ENCODE measurements at places on chromosomes 3 and 15. TPM values are rescaled to one million over a fixed set of nuclear protein-coding genes. Genes with fewer than 3 reads are reported as not detected.

Gene ZNF774
- total RNA-seq = 2.1 TPM

DNA sequence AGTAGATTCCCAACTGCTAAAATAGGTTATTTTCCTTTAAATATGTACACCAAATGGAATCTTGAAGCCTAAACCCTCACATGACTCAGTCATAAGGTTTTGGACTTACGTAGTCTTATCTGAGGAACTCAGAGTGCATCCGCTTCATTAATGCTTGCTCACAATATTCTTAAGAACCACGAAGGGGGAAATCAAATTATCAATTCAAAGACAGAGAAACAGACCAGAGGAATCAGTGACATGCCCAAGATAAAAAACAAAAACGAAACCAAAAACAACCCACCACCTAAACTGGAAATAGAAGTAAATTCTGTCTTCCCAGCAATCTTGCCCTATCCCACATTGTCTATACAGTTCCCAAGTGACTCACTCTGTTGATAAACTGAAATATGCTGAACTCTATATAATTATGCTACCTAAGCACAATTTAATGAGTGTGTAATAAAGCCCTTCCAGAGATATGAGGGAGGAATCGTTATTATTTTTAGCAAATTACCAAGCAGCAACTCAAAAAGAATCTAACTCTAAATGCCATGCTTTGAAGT, 135.4 kb upstream of the CBLB start:
- no peak overlapping the region for H3K4me3 ChIP-seq
- no peak overlapping the region for H3K27ac ChIP-seq
- no peak for DNase-seq
- peaks cover 26% of the 10 kb centered on the region for H3K4me1 ChIP-seq
- H3K36me3 ChIP-seq = peaks cover 16% of the 10 kb centered on the region
- no peaks in the 10 kb centered on the region for H3K27me3 ChIP-seq

- no peaks in the 10 kb centered on the region for H3K27me3 ChIP-seq
- H3K4me1 ChIP-seq = peaks cover 73% of the 10 kb centered on the region
- H3K4me3 ChIP-seq = no peak overlapping the region
- peaks cover 45% of the 10 kb centered on the region for H3K36me3 ChIP-seq
- DNase-seq = no peak
Observed at GRCh38 chr3:141410408-141410807, 42.1 kb downstream of the ZBTB38 start.

- peaks cover 6% of the 10 kb centered on the region for H3K27me3 ChIP-seq
- no peaks in the 10 kb centered on the region for H3K36me3 ChIP-seq
- no peak overlapping the region for H3K27ac ChIP-seq
- no peaks in the 10 kb centered on the region for H3K4me1 ChIP-seq
- DNase-seq = no peak
- no peak overlapping the region for H3K4me3 ChIP-seq
Observed at GRCh38 chr3:149990423-149990948, 19.8 kb upstream of the PFN2 start.

DNA sequence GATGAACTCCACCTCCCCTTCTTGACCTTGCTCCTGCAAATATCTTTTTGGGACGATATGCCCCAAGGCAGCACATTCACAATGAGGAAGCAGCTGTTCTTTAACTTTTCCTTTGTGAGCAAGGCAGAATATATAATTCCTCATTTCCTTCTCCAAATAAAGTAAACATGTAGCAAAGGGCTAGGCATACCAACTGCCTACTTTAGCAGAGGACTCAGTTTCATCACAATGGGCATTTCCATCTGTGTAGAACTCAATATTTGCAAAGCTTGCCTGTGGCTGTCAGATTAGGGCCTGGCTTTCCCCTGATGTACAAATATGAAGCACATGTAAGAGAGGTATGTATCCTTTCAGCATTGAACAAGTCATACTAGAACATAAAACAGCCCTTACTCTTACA, 366.9 kb downstream of the RSL24D1 start:
- H3K27ac ChIP-seq = no peak overlapping the region
- no peaks in the 10 kb centered on the region for H3K36me3 ChIP-seq
- no peak for DNase-seq
- no peaks in the 10 kb centered on the region for H3K27me3 ChIP-seq
- no peak overlapping the region for H3K4me3 ChIP-seq

Measured in activated T-helper 1 cell treated with anti-CD3 and anti-CD28 coated beads, Interleukin-12 subunit alpha, Interleukin-12 subunit beta, Interleukin-2, Interleukin-4 antibody, amounts not matched to agents 30 ng/mL and 10 ng/mL and 1 ng/mL, durations not matched to agents 14 hours and 24 hours and 36 hours (primary cell).